Ascending aorta (tissue), 2 donors: ENCODE measurements at places on chromosomes 12 and 14.

DNA sequence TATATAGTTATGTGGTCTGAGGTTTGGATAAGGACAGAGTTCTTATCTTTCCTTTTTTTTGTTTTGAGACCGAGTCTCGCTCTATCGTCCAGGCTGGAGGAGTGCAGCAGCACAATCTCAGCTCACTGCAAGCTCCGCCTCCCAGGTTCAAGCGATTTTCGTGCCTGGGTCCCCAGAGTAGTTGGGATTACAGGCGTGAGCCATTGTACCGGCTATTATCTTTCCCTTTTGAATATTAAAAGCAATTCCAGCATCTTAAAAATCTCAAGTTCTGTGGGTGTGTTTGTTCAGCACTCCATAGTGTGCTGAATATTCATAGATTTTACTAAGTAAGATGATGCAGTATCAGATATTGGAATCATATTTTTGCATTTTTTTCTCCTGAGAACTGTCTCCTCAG is 404.4 kb upstream of the RGS6 start:
- no peak for DNase-seq

GRCh38 chr14:75141967-75142366 is 15.1 kb upstream of the NEK9 start:
- DNase-seq: no peak

DNA sequence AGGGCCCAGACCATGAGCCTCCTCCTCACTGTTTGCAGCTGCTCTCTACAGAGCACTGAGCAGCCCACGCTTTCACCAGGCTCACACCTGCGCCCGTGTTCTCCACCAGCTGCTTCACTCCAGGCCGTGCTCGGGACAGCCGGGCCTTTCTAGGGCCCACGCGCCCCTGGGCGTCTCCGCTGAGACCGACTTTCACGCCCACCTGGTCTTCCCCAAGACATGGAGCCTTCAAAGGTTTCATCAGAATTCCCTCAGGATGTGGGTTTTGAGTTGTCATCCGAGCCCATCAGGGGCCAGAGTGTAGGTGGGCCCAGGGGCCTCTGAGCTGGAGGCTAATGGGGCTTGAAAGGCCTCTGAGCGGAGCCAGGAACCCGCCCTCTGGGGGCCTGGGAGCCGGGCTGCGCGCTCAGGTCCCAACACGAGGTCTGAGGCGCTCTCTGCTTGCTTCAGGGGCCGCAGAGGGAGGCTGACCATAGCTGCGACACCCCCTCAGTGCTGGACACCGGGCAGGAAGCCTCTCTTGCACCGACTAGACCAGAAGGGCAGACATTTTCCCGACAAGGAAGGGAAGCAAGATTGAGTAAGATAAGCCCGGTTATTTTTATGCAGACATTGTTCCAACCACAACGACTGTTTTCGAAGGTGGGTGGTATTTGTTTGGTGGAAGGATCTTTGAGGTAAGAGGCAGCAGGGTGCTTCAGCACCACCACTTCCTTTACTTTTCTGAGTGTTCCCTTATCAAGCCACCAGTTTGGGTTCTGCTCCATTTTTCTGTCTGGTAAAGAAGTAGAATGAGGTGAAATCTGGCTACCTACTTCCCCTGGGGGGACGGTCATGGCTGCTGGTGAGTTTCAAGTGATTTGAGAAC is 125.0 kb upstream of the FUT8 start:
- no peak for DNase-seq

DNA sequence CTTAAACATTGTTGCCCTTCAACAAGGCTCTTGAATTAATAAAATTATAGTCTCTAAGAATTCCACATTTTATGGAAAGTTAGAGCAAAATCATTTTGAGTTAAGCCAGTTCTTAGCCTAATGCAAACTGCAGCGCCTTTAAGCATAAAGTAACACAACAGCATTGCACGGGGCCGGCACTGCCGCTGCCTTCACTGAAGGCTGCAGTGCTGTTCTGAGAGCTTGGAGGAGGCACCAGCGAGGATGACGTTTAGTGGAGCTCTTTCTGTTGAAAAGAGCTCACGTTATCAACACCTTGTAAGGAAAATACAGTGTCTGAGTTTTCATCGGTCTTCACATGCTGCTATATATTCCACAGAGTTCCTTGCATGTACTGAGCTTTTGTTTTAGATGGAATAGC is 38.3 kb upstream of the DYNC1H1 start:
- no peak for DNase-seq

DNA sequence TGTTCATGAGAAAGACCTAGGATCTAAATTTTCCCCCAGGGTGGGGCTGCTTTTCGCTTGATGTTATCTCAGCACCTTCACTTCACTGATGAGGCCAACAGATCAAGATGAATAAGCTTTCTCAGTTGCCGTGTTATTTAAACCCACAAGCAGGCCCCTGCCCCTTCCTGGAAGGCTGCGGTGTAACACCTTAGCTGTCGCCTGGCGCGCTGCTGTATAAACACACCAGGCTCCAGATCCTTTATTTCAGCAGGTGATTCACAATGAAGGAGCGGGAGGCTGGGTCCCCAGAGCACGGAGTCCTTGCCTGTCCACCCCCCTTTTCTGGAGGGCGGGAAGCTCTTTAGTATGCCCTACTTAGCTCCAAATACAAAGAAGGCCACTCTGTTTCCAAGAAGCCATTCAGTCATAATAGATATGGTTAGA is 515.4 kb downstream of the FUT8 start:
- DNase-seq: no peak

DNA sequence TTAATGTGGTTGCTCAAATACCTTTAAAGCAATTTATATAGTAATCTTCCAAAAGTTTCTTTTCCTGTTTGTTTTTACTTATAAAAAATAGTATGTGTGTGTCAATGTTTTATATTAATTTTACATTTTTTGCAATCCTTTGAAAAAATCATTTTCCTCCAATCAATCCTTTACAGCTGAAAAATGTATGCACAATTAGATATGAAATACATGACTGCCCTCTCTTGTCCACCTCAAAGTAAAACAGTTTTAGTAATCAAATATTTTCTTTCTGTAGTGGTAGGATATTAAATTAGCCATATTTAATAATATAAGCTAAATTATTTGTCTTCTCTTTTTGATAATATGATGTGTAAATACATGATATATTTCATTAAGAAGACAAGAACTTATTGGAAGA is 269.9 kb downstream of the ADAMTS20 start:
- no peak for DNase-seq

DNA sequence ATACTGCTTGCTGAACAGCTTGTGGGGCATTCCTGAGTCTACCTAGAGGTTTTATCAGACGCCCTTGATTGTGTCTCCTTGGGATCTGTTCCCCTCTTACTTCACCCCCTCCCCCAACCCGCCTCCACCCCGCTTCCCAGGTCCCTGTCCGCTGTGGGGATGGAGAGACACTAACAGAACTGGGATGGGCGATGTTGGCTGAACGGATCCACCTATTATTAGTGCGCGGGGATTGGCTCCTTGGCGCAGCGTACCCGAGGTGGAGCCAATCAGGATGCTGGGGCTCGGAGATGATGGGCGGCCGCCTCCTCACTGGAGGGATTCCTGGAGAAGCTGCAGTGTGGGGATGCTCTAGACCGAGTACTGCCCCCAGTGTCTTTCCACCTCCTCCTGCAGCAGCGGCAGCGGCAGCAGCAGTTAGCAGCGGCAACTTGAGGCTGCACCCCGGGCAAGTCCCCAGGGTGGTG is at the start of gene SYT1:
SYT1 (plus strand) TSS at position 372 of the 467 bp plus-strand sequence.
- DNase-seq: peak; percentile 59

DNA sequence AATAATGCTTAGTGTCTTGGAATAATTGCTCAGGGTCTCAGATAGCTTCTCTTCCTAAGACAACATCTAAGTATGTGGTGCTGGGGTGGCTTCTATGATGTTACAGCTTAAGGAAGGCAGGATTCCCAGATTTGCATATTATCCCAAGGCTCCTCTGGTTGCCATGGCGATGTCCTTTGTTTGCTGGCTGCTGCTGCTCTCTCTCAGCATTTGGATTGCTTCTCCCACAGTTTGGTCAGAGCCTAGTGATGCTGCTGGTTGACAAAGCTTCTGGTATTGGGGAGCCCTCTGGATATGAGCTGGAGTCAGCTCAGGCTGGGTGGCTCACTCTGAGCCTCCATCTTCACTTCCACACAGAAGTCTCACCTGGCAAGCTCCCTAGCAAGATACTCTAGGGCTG is 56.4 kb upstream of the FBXO33 start:
- DNase-seq: no peak

DNA sequence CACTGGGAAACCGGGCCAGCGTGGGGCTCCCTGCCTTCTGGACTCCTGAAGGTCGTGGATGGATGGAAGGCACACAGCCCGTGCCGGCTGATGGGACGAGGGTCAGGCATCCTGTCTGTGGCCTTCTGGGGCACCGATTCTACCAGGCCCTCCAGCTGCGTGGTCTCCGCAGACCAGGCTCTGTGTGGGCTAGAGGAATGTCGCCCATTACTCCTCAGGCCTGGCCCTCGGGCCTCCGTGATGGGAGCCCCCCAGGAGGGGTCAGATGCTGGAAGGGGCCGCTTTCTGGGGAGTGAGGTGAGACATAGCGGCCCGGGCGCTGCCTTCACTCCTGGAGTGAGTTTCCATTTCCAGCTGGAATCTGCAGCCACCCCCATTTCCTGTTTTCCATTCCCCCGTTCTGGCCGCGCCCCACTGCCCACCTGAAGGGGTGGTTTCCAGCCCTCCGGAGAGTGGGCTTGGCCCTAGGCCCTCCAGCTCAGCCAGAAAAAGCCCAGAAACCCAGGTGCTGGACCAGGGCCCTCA is 26.9 kb downstream of the HIP1R start:
- DNase-seq: no peak

DNA sequence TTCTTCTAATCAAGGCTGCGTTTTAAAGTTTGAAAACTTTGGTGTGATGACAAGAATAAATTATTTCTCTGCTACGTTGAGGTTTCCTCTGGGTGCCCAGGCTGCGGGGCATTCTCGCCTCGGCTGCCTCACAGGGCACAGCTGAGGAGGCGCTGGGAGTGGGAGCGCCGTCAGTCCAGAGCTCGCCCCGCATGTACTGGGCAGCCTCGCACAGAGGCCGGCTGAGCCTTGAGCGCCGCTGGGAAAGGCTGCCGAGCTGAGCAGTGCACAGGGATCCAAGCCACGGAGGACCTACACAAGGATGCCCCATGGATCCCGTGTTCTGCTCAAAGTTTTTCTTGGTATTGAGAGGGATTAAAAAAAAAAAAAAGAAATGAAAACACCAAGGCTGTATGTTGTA is 11.6 kb downstream of the RFX4 start:
- no peak for DNase-seq

DNA sequence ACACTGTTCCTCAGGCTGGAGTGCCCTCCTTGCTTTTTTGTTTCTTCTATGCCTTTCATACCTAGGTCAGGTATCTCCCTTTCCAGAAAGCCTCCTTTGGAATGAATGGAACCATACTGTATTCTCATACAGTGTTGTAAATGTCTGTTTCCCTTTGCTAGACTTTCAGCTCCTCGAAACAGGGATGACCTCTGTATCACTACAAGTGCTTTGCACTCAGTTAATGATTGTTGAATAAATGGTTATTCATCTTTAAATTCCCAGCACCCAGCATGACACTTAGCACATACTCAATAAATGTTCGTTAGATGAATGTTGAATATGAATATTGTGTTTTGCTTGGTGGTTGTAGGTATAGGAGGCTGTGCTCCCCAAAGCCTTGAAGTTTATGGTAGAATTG is 5.9 kb upstream of the TULP3 start:
- DNase-seq: no peak

DNA sequence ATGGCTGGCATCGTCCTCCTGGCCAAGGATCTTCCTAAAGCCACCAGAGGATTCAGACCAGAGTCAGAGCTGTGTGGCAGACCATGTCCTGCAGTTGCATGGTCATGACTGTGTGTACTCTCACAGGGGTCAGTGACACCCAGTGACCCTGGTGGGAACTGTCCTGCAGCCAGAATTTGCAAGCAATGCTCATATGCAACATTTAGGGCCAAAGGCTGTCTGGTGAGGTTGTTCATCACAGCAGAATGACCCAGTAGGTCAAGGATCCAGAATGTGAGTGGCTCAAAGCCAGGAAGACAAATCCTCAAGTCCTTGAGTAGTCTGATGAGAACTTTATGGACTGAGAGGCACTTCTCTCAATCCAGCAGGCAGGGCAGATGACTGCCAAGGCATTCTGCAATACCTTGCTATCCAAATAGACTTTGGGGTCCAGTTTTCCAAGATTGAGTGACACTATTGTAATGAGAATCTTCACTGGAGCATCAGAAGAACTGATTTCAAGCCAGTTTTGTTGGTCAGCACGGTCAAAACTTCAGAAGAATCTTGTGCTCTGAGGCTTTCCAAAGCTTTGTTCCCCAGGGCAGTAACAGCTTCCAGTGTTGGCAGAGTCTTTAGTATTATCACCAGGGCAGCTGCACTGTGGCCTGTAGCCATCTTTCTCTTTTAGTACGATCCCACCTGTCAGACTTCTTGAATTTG is 122.0 kb downstream of the PTCSC3 start:
- no peak for DNase-seq

DNA sequence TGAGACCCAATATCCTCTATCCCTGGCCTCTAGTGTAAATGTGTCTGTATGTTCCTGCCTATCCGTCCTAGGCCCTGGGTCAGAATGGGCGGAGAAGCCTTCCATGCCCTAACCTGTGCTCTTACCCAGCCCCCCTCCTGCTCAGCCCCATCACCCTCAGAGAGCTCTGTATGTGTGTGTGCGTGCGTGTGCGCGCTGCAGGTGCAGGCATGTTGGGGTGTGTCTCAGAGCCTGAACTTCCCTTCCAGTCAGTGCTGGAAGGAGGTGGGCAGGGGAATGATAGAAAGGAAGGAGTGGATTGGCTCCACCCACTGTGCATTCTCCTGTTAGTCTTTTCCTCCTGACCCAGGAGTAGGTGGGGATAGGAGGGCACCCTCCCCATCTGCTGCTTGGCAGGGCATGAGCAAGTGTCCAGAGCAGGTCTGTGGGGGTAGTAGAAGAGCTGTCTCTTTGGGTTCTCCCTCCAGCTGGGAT is 7.2 kb downstream of the NAB2 start:
- DNase-seq: no peak

GRCh38 chr12:50932787-50933280 is 19.5 kb upstream of the HIGD1C start:
- DNase-seq: no peak

- DNase-seq: no peak
Measured at GRCh38 chr12:127293507-127294310, 973.3 kb upstream of the TMEM132C start.

DNA sequence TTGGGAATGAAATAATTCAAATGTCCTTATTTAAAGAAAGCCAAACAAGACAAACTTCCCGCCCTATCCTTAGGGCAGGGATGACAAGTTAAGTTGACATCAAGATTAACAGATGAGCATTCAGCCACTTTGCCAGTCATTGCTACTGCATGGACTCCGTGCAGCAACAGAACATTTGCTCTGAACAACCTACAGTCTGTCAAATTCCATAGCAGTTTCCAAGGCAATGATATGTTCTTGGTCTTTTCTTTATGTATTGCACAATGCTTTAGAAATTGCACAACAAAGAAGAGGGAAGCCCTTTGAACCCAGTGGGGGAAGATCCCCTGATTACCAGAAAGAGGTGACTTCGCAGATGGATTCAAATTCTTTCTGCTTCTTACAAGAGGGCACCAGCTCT is 269.8 kb downstream of the BCAT1 start:
- DNase-seq: no peak

GRCh38 chr12:95944108-95944704 is 1.1 kb downstream of the AMDHD1 start:
- no peak for DNase-seq
